Stimulated activated CD8-positive, alpha-beta memory T cell treated with anti-CD3 and anti-CD28 coated beads, Interleukin-15, amount 100 ng/mL, for 1 hour (primary cell): ENCODE measurements at places on chromosomes 11 and 22.

- no peak for DNase-seq
Observed at GRCh38 chr11:12668166-12668565, 6.1 kb upstream of the TEAD1 start.

DNA sequence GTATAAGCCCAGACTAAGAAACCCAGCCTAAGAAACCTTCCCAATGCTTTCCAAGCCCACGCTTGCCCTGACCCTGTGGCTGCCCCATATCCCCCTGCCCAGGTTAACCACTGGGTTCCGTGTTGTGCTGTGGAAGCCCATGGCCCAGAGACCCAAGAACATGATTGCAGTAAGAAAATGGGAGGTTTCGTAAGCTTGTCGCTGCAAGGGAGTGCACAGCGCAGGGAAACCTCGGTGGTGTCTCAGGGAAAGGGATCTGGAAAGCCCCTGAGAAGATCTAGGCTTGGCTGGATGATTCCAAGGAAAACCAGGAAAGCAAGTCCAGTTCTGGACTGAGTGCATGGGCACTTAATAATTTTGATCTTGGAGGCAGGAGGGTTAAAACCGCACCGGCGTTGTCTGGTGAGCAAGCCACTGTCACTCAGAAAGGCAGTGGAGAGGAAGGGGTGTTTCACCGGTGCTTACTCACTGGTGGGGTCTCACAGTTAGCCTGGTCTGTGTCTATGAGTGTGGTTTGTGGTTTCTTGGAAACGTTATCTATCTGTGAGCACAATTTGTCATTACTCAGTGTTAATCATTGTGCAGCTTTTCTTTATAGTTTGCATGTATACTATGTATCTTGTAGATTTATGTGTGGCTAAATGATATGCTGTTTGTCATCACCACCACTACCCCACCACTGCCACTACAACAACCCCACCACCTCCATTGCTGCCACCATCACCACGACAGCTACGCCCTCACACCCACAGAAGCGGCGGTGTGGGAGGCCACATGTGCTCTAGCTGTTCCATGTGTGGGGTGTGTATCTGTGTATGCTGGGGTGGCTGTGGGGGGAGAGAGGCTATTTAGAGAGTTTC is 53.3 kb upstream of the PRDM11 start:
- no peak for DNase-seq

GRCh38 chr11:66607126-66607834 is 9.2 kb upstream of the RBM14 start:
- DNase-seq: no peak

- no peak for DNase-seq
Observed at GRCh38 chr11:44267750-44268613, 42.0 kb downstream of the ALX4 start.

DNA sequence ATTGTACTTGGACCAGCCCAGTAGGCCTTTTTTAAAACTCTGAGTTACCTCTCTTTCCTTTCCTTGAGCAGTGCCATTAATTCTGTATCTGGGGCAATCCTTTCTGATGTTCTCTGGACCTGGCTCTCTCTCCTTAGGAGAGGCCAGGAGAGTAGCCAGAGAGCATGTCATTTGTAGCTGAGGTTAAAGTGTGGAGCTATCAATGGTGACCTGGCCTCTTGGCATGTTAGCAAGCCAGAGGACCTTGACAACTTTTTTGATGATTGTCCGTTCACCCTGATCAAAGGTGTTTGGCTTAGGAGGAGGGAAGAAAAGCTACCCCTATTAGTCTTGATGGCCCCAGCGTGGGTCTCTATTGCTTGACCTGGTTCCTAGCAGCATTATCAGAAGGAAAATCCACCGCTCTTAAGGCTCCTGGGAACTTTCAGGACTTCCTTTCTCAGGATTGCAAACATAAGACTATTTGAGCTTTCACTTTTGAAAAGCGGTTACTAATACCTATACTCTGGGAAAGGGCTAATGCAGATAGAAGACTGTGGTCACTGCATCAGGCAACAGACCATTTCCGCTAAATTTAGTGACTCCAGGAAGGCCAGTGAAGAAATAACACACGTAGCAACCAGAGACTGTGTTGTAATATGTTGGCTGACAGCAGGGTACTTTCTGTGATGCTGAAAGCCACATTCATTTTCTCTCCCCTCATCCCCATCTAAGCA is 18.2 kb downstream of the LIMK2 start:
- no peak for DNase-seq

GRCh38 chr22:43421046-43421665 is 9.3 kb downstream of the MPPED1 start:
- DNase-seq: no peak

GRCh38 chr11:122339436-122340060 is 223.5 kb upstream of the BLID start:
- DNase-seq: no peak

DNA sequence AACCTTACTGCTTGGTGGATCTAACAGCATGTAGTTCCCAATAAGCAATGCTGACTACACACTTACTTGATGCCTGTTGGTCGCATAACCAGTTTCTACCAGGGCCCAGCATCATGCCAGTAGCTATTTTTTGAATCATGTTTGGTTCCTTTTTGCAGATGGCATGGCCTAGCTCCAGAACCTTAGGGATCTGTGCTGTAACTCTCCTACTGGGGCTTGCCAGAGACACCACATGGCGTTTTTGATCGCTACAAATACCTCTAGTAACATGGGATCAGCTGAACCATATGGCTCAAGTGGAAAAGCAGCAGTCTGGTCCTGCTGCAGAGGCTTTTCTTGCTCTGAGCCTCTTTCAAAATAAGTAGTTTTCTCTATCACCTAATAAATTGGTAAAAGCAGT is 654.6 kb upstream of the API5 start:
- DNase-seq: no peak

DNA sequence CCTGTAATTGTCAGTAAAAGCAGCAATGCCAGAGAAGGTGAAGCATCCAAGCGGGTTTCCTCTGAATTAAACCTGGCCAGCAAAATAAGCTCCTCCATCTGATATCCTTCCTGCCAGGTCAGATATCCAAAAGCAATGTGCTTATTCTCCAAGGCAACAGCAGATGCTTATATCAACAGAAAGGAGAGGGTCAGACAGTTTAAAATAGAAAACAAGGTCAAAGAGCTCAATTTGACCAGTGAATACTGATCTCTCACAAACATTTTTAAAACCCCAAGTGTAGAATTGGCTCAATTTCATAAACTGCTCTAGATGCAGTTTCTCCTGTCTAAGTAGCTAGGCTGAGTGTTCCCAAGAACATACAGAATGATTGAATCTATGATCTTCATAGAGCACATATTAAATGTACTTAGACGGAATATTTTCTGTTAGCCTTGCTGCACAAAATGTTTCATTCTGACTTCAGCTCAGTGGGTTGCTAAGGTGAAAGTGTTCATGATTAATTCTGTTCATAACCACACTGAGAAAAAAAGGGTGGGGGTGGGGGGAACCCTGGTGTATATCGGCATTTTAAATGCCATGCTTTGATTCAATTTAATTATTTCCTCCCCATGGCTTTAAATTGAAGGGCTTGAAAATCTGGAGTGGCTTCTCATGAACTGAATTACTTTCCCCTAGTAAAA is 174.2 kb upstream of the ARHGAP20 start:
- no peak for DNase-seq

GRCh38 chr22:17842386-17842785 is 68.1 kb upstream of the BID start:
- no peak for DNase-seq

- no peak for DNase-seq
Observed at GRCh38 chr11:77188633-77189491, 60.8 kb downstream of the MYO7A start.

DNA sequence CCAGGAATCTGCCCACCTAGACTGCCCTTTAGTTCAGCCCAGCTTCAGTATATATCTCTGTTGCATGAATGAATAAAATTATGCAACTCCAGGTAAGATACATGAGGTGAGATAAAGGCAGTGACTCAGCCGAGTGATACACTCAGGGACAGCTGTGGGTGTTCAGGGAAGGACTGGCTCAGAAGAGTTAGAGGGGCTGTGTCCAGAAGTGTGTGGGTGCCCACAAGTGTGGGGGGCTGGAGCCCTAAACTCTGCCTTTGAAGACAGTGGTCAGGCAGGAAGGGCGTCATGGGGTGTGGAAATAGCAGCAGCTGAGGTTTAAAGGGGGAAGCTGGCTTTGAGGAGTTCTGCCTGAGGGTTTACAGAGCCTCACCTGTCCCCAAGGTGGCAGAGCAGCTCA is 8.3 kb downstream of the FTH1 start:
- no peak for DNase-seq

DNA sequence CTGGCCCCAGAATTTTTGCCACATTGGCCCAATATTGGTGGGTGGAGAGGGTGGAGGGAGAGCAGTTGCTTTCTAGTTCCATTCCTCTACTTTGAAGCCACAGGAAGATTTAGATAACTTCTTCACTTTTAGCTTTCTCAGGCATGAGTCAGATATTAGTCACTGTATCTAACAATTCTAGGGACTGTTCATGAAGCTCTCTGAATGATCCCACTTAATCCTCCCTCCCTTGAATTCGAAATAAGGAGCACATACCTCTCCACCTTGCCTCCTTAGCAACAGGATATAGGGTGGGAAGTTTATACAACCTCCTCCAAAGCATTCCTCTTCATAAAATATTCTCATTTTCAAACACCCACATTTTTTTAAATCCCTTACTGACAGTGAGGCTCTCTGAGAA is 13.5 kb downstream of the FSHB start:
- DNase-seq: no peak

DNA sequence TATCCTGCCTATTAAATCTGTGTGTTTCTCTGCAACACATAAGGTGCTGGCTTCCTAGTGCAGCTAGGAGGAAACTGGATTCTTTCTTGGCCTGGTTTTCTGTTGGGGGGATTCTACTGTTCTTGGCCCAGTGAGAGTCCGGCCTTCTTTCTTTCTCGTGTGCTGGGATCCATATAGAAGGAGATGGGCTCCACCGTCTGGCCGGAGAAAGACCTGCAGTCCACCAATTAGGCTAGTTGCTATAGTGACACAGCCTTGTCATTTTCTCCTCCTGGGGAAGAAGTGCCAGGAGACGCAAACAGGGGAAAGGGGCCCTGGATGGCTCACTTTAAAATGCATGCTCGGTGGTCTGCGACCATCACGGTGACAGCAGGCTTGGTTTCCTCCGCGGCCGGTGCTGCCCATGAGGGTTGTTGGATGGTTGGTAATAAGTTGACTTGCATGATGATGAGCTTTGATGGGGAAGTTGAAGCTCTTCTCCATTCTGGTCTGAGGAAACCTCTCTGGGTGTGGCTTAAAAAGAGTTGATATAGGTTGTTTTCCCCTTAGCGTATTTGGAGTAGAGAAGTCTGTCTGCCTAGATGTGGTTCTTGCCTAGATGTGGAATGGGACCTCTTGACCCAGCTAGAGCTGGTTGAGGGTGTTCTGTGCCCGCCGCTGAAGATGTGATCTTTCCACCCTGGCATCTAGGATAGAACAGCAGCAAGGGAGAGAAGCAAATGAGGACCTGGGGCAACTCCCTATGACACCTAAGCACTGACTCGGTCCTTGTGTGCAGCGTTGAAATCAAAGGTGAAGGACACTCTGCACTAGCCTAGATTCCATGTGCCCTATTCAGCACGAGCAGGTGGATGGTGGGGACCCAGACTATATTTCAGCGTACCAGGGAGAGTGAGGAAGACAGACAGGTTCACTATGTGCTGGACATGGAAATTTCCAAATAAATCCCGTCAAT is 1335.0 kb downstream of the BRD1 start:
- no peak for DNase-seq

GRCh38 chr11:77126156-77126775 is 1.8 kb upstream of the MYO7A start:
- DNase-seq: no peak

DNA sequence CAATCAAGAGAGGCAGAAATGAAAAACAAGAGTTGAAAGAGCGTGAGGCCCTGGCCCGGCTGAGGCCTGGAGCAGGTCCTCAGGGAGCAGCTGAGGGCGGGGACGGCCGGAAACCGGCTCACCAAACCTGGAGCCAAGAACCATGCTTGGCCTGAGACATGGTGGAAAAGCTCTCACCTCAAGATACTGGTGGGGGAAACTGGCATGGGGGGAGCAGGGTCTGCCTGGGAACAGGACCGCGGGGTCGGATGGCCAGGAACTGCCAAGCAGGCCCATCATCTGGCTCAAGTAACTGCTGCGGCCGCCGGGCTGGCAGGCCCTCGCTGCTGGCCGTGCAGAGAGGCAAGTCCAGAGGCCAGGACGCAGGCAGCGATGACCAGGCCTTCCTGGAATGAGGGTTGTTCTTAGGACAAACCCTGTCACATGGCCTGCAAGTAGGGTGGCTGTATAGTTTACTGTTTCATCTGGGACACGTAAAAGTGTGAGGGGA is 18.9 kb upstream of the WNT11 start:
- DNase-seq: no peak

GRCh38 chr11:77311701-77312100 is 10.2 kb upstream of the GDPD4 start:
- DNase-seq: no peak

DNA sequence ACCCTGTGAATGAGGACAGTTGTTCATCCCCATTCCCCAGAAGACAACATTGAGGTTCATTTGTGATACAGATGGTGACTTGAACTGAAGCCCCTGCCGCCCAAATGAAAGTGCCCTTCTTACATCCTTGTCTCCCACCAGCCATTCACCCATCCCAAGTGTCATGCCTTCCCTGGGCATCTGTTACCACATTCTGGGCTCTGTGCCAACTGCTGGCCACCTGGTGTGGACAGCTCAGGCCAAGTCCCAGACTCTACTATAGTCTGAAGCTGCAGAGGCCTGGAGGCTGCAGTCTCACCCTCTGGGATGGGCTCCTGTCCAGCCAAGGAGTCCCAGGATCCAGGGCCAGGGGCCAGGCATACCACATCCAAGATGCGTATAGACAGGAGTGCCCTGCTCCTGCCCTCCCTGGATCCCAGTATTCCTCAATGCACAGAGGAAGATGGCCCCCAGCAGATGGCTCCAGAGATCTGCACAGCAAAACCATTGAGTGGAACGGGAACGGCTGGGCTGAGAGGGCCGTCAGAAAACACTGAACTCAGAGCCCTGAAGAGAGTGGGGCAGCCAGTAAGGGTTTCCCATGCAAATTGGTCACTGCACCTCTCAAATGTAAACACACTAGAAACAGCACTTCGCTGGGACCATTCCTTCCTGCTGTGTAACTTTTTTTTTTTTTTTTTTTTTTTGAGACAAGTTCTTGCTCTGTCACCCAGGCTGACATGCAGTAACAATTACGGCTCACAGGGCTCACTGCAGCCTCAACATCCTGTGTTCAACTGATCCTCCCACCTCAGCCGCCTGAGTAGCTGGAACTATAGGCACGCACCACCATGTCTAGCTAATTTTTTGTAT is 22.8 kb downstream of the ARRB1 start:
- no peak for DNase-seq

- DNase-seq: peak; percentile 46
Observed at GRCh38 chr22:29394931-29395581, 6.7 kb upstream of the AP1B1 start.

DNA sequence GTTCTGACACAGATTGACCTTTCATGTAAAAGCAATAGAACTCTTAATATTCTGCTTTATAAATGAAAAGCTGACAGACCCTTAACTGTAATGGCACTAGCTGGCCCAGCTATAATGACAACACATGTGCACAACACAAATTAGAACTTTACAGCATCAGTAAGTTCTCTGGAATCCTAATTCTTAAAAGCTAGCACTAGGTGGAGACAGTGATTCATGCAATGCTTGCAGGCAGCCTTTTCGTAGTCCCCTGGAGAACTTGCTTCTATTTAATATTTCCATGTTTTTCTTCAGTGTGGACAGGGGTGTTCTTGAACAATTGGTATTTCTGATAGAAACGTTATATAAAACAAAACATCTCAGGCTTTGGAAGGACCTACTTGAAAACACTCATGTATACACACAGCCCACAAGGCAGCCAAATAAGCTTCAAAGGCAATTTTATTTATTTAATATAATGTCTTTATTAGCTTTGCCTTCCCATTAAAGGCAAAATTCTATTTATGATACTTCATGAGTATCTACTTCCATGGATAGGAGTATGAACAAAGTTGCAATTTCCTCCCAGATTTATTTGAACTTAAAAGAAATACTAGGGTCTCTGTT is 374.3 kb upstream of the MPPED2 start:
- DNase-seq: no peak
